Frontal cortex (tissue), 4 donors: ENCODE measurements at places on chromosomes 2 and 18. TPM values are rescaled to one million over a fixed set of nuclear protein-coding genes. Genes with fewer than 3 reads are reported as not detected.

DNA sequence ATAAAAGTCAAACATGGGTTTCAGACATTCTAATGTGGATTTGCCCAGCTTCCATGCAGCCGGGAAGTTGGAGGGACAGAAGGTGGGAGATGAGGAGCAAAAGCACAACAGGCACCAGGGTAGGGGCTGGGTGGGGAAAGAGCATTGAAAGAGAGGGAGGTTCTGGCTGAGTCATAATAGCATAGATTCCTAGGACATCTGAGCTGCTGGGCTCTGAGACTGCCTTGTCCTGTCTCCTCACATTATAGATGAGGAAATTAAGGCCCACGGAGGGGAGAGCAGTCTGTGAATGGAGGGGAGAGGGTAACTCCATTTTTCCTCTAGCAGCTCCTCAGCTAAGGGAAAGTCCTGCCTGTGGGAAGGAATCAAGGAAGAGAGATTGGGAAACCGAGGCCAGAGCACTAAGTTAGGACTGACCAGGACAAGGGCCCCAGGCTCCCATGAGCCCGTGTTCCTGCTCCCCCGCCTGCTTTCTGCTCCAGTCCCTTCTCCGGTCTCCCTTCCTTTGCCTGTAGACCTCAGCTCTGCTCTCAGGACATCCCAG is 26.2 kb downstream of the SH2D6 start:
- DNase-seq = no peak

- no peak for DNase-seq
Observed at GRCh38 chr2:72113847-72114692, 33.6 kb downstream of the CYP26B1 start.

DNA sequence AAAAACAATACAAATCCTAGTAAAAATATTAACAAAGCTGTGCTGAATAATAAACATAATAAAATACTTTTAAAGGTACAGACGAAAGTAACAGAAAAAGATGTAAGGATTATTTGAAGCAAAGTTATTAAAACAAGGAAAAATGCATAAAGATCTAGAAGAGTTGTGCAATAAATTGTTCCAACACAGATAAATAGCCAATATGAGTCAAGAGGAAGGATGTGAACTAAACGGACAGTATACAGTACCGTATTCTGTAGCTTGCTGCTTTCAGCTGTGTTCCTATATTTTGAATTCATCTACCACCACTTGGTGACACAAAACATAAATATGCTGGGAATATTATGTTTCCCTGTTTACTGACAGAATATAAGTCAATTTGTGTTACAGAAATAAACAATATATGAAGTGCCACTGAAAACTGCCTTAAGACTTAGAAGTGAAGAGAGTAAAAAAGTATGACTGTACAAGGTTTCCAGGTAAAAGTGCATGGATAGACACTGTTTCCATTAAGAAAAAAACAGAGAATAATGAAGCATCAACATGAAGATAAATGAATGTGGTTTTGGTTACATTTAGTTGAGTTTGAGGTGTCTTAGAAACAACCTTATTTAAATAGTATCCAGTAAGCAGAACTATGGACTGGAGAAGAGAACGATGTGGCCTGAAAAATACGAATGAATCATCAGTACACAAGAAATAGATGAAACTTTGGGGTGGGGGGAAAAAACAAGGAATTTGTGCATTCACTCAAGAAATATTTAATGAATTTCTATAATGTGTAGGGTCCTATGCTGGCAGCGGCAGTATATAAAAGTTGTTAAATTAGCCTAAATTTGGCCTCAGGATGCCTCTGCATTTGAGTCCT is 13.1 kb downstream of the PPP3R1 start:
- DNase-seq = no peak

GRCh38 chr2:237968048-237968862 is 1.4 kb downstream of the UBE2F start:
- peak; percentile 65 for DNase-seq

- DNase-seq = no peak
Observed at GRCh38 chr18:66461344-66461743, 142.5 kb downstream of the CDH19 start.

DNA sequence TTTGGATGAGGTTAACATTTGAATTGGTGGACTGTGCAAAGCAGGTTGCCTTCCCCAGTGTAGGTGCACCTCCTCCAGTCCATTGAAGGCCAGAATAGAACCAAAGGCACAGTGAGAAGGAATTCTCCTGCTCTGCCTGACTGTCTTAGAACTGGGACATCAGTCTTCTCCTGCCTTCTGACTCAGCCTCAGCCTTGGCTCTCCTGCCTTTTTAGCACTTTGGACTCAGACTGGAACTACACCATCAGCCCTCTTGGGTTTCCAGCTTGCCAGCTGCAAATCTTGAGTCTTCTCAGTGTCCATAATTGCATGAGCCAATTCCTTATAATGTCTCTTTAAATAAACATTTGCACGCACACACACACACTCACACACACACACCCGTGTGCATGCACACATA is 8.0 kb upstream of the TMEM177 start:
- DNase-seq = no peak

CLK1 gene
- 182 TPM for total RNA-seq

MCFD2 gene
- total RNA-seq = 42.4 TPM

GLI2 gene
- 0.41 TPM for total RNA-seq

SLC1A4 gene
- total RNA-seq = 55.0 TPM
